ENCODE measurements at places on chromosomes 11 and 22.
A peak's percentile ranks its signal among the peaks of the same experiment; 100 is the strongest.

DNA sequence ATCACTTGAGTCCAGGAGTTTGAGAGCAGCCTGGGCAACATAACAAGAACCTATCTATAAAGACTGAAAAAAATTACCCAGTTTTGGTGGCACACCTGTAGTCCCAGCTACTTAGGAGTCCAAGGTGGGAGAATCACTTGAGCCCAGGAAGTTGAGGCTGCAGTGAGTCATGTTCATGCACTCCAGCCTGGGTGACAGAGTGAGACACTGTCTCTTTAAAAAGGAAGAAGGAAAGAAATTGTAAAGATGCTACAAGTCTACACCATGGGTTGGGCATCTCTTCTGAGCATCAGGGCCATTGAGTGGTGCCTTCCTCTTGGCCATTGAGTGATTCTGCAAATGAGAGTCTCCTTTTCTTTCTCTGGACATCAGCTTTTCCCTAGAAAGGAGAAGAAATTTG, 15.7 kb upstream of the MTMR3 start:
- DNase-seq = no peak

GRCh38 chr11:64569300-64569970, 21.6 kb upstream of the SLC22A12 start:
- DNase-seq = no peak

DNA sequence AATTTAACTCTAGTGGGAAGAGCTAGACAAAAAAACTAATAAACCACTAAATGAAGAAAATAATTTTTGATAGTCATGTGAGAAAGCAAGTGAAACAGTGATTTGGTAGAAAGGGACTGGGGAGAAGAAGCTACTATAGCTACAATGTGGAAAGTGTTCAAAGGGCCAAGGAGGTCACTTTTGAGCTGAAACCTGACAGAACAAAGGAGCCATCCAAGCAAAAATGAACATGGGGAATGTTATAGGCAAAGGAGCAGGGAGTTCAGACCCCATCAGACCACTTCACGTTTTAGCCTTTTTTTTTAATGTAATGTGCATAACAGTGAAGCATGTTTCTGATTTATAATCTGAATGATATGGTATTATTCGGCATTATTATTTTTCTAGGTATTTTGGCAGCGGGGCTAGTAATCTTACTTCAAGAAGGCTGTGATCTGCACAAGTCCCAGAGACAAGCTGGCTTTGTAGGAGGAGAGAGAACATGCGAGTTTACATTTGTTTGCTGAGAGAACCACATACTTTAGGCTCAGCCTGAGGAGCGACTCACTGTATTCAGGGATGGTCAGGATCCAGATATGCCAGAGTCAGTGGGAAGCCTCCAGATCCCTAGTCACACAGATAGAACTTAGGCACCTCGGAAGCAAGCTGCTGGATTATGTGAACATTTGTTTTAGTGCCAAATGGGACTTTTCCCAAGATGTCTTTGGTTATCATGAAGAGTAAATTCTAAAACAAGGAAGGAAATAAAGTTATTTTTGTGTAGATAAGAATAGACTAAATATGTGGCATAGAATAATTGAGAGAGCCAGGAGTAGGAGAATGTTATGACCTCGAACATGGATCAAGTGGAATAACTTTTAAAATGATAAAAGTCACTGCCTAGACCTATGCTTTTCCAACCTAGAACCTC, 118.6 kb downstream of the TRIM44 start:
- no peak for DNase-seq

GRCh38 chr11:111932611-111932950, 4.6 kb upstream of the DIXDC1 start:
- DNase-seq = no peak

- no peak for DNase-seq
Observed at GRCh38 chr11:59401262-59401552, 25.0 kb downstream of the OR5A2 start.

DNA sequence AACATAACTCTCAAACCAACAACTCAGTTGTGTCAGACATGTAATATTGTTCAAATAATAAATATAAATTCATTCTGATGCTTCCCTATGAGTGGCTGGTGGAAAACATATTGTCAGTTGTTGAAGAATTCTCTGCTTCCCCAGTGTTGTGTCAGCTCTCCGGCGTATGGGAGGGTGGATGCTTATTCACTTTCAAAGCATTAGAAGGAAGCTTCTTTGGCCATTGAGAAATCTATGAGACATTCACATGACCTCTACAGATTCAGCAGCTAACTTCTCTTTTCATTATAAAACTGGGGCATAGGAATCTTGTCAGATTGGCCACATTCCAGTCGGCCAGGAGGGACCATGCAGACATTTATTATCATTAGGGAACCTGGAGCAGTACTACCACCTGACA, 2.9 kb downstream of the OR51V1 start:
- DNase-seq = no peak

GRCh38 chr11:14320020-14320419, 39.0 kb downstream of the RRAS2 start:
- no peak for DNase-seq

- no peak for DNase-seq
Observed at GRCh38 chr11:77590194-77590782, 535 bp downstream of the AQP11 start.

GRCh38 chr22:46286006-46286405, 10.7 kb upstream of the GTSE1 start:
- no peak for DNase-seq

DNA sequence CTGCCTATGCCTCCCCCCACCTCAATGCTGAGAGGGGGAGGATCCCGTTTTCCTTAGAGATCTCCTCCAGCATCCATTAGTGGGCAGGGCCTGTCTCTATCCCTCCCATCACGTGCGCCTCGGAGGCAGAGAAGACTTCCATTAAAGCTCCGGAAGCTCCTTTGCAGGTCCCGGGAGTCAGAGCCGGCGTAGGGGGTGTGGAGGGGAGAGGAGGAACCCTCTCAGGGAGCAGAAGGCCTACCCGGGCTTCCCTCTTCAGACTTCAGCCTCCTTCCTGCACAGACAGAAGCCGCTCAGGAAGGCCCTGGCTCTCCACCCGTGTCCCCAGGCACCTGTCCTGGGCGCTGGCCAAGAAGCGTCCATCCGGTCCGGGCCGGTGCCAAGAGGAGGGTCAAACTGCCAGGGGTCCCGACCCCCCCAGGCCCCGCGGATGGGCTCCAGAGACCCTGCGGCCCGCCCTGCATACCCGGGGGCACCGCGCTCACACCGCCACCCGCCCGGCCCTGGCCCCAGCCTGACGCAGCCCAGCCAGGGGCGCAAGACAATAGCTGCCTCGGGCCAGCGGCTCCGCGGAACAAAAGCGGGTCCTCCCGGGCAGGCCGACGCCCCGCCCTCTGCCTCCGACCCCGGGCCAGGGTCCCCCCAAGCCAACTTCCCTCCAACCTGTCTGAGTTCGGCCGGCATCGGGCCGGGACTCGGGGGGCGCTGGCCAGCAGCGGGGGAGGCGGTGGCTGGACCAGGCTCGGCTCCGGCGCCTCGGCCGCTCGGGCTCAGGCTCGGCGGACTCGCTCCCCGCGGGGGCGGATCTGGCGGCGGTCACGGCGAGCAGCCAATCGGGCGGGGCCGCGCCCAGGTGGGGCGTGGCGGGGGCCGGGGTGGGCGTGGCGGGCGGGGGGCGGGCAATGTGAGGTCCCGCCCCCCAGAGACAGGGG, 29.9 kb downstream of the ARVCF start:
- peak; percentile 58 for DNase-seq

DNA sequence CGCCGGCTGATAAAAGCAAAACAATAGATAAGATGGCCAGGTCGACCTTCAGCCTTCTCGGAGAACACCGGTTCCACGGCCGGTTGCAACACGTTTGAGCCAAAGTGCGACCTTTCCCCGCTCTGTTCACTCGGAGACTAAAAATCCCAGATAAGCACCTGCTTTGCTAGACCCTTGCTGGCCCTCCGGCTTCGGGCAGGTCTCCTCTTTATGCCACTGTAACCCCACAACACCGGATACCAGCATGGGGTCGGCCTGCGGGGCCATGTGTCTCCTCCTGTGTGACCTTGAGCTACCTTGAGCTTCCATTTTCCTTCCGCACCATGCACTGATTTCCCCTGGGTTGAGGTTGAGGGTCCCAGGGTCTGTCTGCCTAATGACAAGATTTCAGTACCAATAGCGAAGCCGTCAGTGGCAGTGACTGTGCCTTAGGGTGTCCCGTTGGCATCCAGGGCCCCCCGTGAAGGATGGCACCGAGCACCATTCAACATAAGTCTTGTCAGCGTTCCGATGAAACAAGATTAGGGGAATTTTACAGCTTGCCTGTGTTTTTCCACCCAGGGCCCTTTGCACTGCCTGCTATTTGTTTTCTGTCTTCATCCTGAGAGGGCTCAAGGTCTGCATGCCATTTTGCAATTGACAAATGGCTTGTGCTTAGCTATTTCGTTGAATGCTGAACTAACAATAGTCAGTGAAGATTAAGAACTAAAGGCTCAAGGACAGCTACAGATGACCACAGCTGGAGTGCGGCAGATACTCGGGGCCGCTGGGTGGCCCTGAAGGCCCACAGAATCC, 118.6 kb downstream of the KCNQ1 start:
- DNase-seq = no peak

DNA sequence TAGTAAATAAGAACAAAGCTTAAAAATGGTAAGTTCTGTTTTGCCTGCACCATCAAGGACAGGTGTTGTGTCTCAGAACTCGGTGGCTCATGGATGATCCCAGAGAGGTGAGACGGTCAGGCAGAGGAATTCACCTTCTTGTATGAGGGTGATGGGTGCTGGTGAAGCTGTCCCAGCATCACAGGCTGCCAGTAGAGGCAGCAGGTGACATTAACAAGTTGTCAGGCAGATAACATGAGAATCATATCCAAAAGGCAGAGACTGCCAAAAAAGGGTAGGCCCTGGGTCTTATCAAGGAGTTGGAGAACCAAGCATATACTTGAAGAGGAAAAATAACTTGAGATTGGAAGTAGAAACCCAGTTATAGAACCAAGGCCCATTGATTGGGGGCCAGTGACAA, 437.8 kb downstream of the DYNC2H1 start:
- no peak for DNase-seq

- DNase-seq = no peak
Observed at GRCh38 chr22:44572414-44573207, 74.6 kb upstream of the RTL6 start.

DNA sequence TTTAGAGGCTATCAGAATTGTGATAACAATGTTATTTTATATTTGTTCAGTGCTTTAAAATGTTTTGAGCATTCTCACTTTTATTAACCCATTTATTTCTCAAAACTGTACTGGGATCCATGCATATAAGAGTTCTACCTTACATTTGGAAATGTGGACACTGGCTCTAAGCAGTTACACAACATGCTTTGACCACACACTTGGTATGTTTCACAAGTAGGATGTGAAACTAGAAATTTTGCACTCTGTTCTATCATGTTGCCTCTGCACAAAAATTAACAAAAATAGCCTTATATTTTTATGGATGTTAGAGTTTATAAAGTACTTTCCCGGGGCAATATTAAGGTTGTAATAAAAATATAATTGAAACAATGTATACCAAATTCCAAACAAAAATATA, 126.9 kb upstream of the CHORDC1 start:
- DNase-seq = no peak

DNA sequence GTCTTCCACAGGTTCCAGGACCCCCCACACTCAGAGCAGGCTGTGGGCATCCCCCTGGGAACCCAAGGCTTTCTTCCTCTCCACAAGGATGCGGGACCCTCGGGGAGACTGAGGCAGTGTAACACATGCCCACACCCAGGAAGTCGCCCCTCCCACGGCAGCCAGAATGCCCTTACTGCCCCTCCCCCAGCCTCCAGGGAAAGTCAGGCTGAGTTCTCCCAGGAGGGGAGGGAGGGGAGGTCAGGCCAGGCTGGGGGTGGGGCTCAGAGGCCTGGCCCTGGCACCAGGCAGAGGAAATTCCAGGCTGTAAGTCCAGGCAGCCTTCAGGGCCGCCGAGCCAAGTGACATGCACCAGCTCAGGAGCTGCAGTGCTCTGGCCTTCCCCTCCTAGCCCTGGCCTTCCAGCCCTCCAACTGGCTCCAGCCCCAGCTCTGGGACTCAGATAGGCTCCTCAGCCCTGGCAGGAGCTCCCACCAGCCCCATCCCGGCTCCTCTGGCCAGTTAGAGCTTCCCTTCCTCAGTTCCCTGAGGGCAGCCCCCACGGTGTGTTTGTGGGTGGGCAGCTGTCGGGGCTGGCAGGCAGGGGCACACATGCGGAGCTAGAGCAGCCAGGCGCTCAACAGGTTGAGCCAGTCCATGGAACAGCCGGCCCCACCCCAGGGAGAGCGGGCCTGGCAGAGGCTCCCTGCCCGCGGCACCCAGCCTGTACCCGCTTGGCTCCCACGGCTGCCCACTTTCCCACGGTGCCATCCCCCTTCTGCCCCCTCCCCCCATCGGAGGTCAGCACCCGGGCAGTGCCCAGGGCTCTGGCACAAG, 3.6 kb downstream of the BCL9L start:
- DNase-seq = no peak

GRCh38 chr11:73997120-73997770, 11.6 kb downstream of the UCP3 start:
- DNase-seq = peak; percentile 15

GRCh38 chr11:102927624-102927990, 27.9 kb downstream of the MMP13 start:
- no peak for DNase-seq

DNA sequence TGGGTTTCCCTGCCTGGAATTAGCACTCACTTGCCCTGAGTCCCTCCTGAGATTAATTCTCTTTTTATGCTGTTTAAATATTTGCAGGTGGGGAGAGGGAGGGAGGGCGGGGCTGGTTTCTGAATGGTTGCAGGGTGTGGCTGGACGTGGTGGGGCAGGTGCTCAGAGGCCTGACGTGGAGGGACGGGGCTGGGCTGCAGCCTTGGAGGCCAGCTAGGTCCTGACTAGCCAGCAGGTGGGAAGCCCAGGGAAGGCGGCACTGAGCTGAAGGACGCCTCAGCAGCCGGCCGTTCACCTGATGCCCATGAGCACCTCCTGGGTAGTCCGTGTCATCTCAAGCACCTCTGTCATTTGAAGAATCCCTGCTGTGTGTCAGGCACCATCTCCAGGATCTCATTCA, 21.3 kb downstream of the SGSM1 start:
- DNase-seq = no peak

- DNase-seq = no peak
Observed at GRCh38 chr11:62708392-62708791, 916 bp downstream of the GNG3 start.

DNA sequence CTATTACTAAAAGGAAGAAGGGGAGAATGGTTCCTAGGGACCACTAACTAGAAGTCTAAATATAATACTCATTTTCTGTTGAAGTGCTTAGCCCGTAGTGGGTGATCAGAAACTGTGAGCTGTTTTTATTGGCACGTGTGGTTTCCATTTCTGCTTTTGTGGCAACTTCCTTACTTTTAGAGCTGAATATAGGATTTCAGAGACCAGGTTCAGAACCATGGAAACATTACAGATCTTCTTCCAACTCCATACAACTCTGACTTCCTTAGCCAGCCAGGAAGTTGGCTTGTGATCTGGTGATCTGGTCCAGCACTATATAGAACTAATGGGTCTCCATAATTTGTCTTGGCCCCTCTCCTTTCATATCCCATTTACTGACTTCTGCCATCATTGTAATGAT, 2.6 kb upstream of the ME3 start:
- no peak for DNase-seq

Data from naive thymus-derived CD4-positive, alpha-beta T cell (primary cell).